ENCODE measurements at places on chromosomes 11 and 22.

DNA sequence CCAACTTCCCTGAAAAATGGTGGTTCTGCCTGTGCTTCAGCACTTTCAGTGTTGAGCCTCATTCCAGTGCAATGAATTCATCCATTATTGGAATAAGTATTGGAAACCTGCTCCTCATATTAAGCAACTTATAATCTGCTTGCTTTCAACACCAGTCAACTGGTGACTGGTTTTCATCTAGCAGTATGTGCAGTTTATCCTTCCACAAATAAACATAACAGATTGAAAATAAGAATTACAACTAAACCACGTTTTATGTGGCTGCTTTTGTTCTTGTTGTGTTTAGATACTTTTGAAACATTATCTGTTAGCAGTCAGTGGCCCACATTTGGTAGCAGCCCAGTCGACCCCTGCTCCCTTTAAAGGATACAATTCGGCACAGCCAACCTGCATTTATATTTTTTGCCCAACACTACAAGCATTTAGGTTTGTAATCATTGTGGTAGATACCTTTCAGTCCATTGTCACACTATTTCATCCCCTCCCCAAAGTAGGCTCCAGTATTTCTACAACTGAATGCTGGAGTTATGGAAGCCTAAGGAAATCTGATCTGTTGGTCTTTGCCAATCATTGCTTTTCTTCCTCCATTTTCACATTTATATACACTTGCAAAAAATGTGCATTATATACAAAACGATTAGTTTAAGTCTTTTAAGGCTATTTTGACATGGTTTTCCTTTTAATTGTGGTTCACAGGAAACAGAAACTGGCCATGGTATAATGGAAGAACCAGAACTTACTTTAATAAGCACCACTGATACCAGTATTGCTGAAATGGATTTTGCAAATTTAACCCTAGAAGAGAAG lies 13.1 kb downstream of the TAF1D start:
- no peak for DNase-seq

GRCh38 chr11:57977709-57978108 lies 46.0 kb upstream of the OR9Q1 start:
- no peak for DNase-seq

GRCh38 chr11:8336356-8337129 lies 72.9 kb upstream of the LMO1 start:
- no peak for DNase-seq

DNA sequence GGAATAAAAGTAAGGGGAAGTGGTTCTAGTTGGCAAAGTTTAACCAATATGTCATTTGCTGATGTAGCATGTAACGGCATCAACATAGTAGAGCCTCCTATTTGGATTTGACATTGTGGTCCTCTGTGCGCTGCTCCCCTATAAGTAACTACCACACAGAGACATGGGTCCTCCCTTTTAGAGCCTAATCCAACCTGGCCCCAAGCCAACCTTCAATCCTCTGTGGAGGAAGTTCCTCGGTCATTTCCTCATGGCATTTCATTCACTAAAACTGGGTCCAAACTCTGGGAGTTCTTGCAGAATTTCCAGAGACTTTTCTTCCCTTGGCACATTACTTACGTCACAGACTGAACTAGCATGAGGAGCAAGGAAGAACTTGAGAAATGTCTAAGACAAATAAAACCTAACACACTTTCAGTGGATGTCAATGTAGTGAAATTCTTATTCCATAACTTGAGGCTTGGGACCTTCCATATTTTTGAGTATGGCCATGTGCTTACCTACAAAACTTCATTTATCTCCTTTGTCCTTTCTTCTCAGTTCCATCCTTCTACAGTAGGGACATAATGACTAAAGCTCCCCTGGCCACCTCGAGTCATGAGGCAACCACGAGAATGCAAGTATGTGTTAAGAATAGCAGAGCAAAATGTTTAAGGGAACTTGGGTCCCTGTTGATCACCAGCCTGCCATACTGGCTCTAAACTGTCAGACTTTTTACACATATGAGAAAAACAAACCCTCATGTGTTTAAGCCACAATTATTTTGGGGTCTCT lies 34.7 kb downstream of the MMP20 start:
- DNase-seq: no peak

- no peak for DNase-seq
These were observed 150.6 kb upstream of the CCDC179 start for GRCh38 chr11:23010790-23011335.

DNA sequence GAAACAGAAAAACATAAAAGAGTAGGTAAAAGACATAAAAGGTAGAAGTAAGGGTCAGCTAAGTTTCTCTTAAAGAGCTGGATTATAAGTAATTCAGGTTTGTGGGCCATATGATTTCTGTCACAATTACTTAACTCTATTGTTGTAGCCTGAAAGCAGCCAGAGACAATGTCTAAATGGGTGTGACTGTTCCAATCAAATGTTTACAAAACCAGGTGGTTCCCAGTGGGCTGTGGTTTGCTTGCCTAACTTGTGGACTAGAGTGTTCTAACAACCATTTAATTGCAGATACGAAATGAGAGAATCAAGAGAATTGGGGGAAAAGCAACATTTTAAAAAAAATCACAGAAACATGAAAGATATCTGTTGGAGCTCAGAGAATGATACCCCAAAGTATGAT lies 22.6 kb downstream of the OR6M1 start:
- no peak for DNase-seq

- DNase-seq: no peak
These were observed 37.5 kb downstream of the C11orf91 start for GRCh38 chr11:33663121-33663520.

DNA sequence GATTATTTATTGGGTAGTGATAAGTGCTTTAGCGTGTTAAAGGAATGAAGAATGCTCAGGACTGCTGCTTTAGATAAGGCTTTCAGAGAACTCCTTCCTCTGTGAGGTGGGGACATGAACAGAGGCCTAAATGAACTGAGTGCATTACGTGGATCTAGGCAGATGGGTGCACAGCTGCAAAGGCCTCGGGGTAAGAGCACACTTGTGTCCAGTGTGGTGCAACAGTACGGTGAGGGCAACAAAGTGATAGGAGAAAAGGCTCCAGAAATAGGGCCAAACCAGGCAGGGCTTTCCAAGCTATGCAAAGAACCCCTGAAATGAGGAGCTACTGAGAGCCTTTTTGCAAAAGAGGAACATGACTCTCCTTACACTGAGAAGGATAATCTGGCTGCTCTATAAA lies 45.3 kb upstream of the ARHGAP32 start:
- DNase-seq: no peak

DNA sequence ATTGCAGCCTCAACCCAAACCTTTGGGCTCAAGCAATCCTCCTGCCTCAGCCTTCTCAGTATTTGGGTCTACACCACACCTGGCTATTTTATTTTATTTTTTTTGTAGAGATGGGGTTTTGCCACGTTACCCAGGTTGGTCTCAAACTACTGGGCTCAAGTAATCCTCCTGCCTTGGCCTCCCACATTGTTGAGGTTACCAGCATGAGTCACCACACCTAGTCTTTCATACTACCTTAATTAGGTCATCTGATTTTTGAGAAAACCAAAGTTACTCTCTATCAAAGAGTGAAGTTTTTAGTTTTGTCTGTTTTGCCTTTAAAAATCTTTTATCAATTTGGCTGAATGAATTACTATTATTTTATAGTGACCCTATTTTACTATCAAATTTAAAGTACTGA lies 335.6 kb upstream of the LRRC4C start:
- no peak for DNase-seq

GRCh38 chr11:86517557-86517956 lies 142.9 kb downstream of the CCDC81 start:
- no peak for DNase-seq

DNA sequence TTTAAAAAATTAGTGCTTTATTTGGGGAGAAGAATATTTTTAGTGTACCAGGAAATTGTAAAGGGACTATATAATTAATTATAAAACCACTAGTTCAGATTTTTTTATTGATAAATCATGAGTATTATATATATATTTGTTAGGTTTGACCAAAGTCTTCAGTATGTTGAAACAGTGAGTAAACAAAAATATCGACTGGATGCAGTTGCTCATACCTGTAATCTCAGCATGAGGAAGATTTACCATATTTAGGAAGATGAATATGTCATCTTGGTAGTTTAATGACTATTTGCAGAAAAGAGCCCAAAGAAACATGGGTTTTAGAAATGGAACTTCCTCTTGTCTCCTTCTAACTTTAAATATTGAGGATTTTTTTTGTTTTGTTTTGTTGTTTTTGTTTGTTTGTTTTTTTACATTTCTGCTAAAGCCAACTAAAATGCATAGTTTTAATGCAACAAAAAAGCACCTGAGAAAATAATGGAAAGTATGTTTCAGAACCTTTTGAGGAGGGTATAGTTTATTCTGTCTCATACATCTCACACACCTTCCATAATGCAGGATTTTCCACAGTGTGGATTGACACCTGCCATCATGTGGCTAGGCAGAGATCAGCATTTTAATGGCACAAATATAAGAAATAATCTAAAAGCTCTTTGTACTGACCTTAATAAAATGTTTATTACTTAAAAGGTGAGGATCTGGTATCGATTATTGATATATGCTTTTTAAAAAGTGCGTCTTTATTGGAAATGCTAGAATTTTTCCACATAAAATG lies 114.3 kb downstream of the ARHGAP42 start:
- no peak for DNase-seq

- DNase-seq: no peak
These were observed 77.5 kb upstream of the CLMP start for GRCh38 chr11:123272565-123272964.

DNA sequence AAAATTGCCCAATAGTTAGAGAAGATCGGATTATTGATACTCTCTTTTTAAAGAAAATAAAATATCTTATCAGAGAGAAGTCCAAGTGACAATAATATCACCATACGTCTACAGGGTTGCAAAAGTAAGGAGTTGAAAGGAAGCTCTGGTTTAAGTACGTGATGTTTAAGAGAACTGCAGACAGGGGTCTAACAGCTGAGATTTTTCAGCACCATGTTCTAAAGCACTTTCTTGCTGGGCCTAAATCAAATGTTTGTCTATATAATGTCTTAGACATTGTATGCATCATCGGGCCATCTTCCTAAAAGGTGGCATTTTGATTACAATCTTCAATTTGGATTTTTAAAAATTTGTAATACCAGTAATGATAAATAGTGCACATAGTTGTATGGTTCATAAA lies 133.3 kb downstream of the RRAS2 start:
- DNase-seq: no peak

GRCh38 chr22:24564376-24565058 lies 8.7 kb downstream of the SNRPD3 start:
- DNase-seq: no peak

GRCh38 chr11:57458060-57458409 lies 2.3 kb upstream of the RTN4RL2 start:
- DNase-seq: no peak

DNA sequence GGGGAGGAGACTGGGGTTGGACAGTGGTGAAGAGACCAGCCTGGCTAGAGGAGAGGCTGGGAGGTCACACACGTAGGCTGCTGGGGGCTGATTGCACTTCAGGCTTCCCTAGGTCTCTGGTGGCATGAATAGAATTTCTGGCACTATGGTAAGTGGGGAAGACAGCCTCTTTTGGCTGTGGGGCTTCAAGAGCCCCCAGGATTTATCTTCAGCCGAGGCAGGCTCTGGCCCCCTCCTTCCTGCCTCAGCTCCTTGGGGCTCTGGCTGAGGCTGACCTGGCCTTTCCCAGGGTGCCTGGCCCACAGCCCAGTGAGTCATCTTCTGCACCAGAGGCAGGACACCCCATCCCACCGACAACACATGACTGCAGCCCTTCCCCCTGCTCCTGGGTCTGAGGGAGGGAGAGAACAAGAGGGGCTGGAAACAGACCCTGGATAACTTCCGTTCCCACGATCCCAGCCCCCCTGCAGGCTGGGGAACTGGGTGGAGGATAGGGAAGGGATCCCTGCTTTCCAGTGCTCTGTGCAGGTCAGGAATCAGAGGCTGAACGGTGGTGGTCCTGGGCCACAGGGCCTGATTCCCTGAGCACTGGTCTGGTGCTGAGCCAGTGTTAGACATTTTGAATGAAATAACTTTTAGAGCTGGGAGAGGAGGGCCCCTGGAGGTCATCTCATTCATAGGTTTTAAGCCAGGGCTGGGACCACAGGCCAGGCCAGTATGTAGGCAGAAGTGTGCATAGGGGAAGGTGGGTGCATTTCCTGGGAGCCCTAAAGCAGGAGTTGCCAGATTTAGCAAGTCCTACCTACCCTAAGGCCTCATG lies 26.5 kb downstream of the ARHGEF17 start:
- no peak for DNase-seq

DNA sequence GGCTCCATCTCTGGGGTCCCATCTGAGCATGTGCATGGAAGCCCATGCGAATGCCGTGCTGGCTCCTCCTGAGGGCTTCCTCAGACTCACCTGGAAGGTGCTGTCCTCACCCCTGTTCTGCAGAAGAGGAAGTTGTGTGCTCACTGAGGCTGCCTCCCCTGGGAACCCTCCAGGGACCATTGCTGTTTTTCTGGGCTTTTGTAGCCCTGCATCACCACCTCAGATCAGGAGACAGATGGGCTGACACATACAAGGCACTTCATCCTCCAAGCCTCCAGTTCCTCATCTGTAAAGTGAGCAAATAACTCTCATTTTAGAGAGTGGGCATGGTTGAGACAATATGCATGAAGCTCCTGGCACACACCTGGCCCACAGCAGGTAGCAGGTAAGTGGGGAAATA lies 12.1 kb upstream of the LRRC32 start:
- DNase-seq: no peak

GRCh38 chr11:13705710-13706109 lies 37.2 kb downstream of the FAR1 start:
- DNase-seq: no peak

Measured in AG04450 (cell line).